ENCODE measurements at places on chromosomes 2 and 18. TPM values are rescaled to one million over a fixed set of nuclear protein-coding genes. Genes with fewer than 3 reads are reported as not detected.

DNA sequence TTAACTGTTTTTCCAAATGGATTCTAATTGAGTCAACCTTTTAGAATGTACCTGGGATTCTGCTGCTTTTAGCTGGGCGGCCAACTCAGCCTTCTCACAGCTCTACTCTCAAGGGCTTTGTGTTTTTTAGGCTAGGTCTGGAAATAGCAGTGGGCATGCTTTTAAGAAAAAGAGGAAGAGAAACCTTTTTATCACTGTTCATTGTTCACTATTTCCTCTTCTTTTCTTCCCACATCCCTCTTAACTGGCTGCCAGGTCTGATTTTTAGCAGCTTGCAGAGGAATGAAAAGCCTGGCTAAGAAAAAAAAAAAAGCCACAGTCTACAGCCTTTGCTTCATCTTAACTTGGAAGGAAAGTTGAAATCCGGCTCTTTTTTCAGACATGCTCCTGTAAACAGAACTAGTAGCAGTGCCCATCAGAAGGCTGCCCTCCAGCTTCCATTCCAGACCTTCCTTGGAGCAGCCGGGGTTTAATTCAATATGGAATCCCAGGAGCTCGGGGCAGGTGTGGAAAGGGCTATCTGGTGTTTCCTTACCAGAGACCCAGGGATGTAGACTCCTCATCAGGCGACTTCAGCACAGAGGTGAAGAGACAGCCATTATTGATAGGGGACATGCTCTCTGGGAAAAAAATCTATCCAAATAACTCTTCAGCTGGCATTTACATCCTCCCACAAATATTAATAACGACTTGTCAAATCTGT is 230.7 kb downstream of the MYO3B start:
- no peak for DNase-seq

SP9 gene
- polyA plus RNA-seq: 0.23 TPM

- no peak for DNase-seq
These were observed 5.2 kb downstream of the MAPRE3 start for GRCh38 chr2:26975656-26976055.

- no peak for DNase-seq
These were observed 19.3 kb downstream of the LHCGR start for GRCh38 chr2:48736251-48736650.

- DNase-seq: no peak
These were observed 102.1 kb upstream of the CDCA7 start for GRCh38 chr2:173252581-173252980.

SFXN5 gene
- polyA plus RNA-seq: 6.4 TPM

HTRA2 gene
- 32.9 TPM for polyA plus RNA-seq

MTLN gene
- 55.0 TPM for polyA plus RNA-seq

DNA sequence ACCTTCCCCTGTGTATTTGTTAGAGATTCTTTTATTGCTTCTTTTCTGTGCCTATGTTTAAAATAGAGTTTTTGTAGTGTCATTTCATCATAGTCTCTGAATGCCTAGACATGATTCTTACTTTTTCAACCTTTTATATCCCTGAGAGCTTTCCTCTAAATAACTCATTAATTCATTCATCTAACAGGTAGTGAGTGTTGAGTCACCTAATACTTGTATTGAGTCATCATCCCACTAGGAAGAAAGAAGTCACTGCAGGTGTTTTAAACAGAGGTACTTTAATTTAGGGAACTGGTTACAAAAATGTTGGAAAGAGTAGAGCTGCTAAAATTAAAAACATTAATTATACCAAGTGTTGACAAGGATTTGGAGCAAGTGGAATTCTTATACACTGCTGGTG is 18.5 kb upstream of the NMS start:
- no peak for DNase-seq

SLC5A7 gene
- polyA plus RNA-seq: 0.06 TPM

SLC16A14 gene
- 2.8 TPM for polyA plus RNA-seq

- DNase-seq: no peak
These were observed 60.5 kb upstream of the TMEM200C start for GRCh38 chr18:5955861-5956260.

- no peak for DNase-seq
These were observed 433 bp upstream of the MFF start for GRCh38 chr2:227324642-227324994.

- DNase-seq: peak; percentile 8
These were observed 27.3 kb upstream of the NFU1 start for GRCh38 chr2:69464575-69464974.

GRCh38 chr2:19120941-19121750 is 237.3 kb downstream of the OSR1 start:
- no peak for DNase-seq

SH3BP4 gene
- 19.4 TPM for polyA plus RNA-seq

GRCh38 chr2:151287513-151288250 is 1.8 kb downstream of the NMI start:
- DNase-seq: no peak

KCNJ3 gene
- 0.79 TPM for polyA plus RNA-seq

RSAD2 gene
- polyA plus RNA-seq: 4.1 TPM

GRCh38 chr18:51383116-51383515 is 185.6 kb upstream of the MEX3C start:
- DNase-seq: no peak

CCT7 gene
- 174 TPM for polyA plus RNA-seq

GRCh38 chr2:227813229-227813561 is 447 bp upstream of the CCL20 start:
- no peak for DNase-seq

MSTN gene
- 43.1 TPM for polyA plus RNA-seq

DNA sequence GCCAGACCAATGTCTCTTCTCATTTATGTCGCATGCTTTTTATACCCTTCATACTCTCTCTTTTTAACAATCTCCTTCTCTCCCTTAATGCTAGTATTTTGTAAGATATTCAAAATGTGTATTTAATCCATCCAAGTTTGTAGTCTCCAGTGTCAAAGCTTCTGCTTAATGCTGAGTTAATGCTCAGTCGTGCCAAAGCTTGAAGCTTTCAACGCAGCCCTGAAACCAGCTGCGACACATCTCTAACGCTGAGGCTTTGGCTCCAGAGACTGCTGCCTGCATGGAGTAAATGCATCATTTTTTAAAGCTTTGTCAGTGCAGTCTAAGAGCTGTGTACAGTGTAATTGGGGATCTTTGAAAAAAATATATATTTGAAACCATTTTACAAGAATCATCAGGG is 2108.8 kb upstream of the PIK3C3 start:
- DNase-seq: peak; percentile 78

DNA sequence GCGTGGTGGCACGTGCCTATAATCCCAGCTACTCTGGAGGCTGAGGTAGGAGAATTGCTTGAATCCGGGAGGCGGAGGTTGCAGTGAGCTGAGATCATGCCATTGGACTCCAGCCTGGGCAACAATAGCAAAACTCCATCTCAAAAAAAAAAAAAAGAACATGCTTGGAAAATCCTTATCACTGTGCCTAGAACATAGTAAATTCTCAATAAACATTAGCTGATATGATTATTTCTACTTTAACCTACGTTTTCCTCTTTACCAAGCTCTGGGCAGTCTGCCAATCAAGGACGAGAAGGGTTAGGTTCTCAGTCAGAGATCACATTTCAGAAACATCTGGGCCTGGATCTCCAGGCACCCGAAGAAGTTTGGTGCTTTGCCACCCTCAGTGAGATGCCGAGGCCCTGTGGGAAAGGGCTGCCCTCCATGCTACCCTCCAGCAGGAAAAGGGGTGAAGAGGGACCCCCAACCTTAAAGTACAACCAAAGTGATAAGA is 107.7 kb downstream of the BCL11A start:
- DNase-seq: no peak

- no peak for DNase-seq
These were observed 39.4 kb downstream of the RBMS1 start for GRCh38 chr2:160454070-160454797.

GRCh38 chr2:98729652-98730051 is 1.3 kb downstream of the MGAT4A start:
- DNase-seq: no peak

CCDC178 gene
- polyA plus RNA-seq: 0.36 TPM

IL36A gene
- polyA plus RNA-seq: not detected
